ENCODE measurements at places on chromosomes 11 and 22.

DNA sequence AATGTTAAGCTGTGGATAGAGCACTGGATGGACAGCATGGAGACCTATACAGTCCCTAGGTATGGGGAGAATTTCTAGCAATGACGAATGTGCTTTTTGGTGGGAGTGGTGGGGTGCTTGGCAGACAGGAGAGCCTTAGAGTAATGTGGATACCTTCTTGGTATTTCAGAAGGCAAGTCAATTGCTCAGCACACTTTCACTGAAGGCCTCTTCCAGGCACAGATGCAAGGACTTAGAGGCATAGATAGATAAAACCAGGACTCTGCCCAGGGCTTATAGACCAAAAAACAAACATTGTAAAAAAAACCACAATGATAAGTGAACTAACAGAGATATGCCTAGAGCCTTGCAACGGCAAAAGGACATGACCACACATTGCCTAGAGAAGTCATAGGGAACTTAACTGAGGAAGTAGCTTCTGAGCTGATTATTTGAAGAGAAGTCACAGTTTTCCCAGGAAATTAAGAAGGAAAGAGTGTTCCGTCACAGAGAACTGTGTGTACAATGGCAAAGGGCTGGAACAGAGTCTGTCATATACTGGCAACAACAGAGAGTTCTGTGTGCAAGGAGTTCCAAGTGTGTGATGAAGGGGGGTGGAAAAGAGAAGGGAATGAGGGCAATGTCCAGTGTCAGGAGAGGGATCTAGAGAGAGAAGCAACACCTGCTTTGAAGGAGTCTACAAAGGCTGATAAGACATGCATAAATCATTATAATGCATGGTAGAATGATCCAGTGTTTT lies 65.9 kb upstream of the PICALM start:
- DNase-seq = no peak

DNA sequence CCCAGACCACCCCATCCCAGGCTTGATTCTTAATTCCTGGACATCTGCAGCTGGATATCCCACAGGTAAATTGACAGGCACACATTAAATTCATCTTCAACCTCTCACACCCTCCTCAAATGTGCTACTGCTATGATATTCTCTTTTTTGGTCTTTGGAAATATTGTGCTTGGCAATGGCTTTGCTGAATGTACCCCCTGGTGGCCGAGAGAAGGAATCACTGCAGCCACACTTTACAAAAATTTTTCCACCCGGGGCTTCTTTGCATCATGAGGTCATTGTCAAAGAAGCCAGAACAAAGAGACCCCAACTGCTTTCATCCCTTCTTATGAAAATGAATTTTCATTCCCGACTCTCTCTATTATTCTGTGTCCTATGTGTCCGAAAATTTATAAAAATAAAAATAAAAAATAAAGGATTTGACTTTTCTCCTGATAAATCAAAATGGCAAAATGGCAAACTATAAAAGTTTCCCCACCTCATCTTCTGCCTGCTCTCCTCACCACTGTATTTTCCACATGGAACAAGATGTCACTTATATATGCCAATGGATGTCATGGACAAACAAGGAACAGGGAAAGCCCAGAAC lies 15.0 kb upstream of the CYB5R2 start:
- no peak for DNase-seq

DNA sequence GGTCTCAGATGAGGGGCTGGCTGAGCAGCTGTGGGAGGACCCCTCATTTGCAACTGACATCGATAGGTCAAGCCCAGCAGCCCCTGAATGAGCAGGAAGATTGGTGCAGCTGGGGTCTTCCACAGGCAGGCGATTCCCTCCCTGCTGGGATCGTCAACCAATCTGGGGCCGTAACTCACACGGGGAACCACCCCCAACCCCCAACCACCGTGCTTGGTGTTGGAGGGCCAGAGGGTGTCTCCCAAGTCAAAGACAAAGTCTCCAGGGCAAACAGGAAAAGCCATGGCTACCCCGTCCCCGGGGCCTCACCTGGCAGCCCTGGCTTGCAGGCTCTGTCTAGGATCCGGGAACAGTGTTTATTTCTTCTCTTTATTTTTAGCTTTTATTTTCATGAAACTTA lies 26.9 kb upstream of the SCUBE1 start:
- no peak for DNase-seq

GRCh38 chr11:57224128-57224527 lies 12.9 kb downstream of the APLNR start:
- no peak for DNase-seq

DNA sequence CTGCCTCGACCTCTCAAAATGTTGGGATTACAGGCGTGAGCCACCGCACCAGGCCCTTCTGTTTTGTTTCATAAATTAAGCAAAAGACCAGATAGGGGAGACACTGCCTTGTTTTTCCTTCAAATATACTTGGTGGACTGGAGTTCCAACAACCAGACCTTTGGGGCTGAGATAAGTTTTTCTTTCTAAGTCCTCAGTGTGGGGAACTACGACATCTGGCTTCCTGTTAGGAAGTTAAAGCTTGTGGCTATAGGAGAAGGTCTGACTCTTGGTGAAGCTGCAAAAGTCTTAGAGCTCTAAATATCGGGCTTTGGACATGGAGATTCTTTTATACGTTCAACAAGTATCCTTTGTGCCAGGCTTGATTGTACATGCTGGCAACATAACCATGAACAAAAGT lies 64.1 kb upstream of the EED start:
- no peak for DNase-seq

DNA sequence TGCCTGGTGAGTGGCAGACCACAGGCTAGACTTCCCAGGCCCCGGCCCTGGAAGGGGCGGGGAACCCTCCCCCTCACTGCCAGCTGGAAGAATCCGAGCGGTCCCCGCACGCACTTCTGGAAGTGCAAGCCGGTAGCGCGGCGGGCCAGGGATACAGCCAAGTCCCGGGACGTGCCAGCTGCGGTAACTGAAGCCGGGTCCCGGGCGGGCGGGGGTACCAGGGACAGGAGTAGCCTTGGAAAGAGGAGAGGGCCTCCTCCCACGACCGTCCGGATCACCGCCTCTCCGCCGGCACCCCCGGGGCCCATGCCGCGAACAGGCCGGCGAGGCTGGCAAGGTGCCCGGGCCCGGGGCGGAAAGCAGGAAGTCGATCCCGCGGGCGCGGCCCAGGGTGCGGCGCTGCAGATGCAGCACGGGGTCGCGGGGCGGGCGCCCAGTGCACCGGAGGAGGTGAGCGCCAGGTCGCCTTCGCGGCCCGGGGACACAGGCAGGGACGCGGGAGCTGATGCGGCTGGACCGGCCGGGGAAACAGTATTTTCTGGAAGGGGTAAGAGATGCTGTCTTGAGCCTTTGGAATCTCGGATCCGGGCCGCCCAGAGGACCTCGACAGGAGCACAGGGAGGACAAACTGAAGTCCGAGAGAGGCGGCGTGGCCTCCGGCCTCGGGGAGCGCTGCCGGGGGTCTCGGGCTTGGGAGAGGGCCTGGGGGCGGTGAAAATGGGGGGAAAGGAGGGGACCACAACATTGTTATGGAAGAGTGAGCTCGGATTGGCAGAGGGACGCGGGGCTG lies 783 bp upstream of the SLC35C1 start:
- DNase-seq = peak; percentile 63

DNA sequence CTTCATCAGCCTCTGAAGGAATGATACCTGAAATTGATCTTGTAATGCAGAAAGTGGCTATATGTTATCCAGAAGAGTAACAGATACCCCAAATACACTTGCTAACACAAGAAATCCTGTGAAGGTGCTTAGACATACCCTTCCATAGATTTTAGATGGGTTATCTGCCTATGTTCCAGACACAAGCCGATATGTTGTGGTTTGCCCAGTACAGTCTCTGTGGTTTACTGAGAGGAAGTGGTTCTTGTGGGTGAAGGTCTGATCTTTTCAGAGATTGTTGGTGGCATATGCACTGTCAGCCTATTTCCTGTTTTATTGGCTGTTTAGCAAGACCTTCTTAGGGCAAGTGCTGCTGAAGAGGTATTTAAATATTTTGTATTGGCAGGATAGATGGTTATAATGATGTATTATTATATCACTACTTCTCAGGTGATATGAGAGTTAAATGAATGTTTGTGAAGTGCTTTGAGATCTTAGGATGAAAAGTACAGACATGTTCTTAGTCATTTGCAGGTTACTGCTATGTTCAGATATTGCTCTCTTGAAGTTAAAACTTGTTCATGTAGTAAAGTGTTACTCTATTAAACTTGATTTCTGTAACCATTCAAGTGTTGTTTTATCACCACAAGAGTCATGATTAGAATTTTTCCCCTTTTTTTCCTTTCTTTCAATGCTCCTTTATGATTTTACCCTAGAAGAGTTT lies 8.2 kb downstream of the ARHGEF12 start:
- peak; percentile 79 for DNase-seq

- DNase-seq = no peak
Observed at GRCh38 chr22:44402196-44403111, 89.7 kb upstream of the SHISAL1 start.

GRCh38 chr11:50298182-50298988 lies 265.7 kb downstream of the OR4C45 start:
- DNase-seq = no peak

DNA sequence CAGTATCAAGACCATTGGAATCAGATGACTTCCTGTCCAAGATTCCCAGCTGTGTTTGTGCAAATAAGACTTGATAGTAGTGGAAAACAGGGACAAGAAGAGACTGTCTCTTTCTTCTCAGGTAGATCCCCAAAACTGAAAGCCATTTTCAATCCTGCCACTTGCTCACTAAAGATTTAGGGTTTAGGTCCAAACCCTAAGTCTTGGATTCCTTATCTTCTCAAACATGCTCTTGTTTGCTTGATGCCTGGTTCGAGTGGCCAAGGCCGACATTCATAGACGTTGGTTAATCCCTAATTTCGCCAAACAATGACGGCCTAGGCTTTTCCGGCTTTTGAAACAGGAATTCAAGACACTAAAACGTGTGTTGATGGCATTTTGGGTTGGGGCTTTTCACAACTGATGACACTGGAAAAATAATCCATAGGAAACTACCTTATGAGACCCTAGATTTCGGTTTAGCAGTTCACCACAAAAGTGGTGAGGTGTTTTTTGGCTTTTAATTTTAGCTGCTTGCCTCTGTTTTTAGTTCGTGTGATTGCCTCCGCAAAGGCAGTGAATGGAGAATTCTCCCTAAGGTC lies 1.0 kb upstream of the GTPBP1 start:
- no peak for DNase-seq

- no peak for DNase-seq
Observed at GRCh38 chr11:131503017-131503416, 132.6 kb downstream of the NTM start.

DNA sequence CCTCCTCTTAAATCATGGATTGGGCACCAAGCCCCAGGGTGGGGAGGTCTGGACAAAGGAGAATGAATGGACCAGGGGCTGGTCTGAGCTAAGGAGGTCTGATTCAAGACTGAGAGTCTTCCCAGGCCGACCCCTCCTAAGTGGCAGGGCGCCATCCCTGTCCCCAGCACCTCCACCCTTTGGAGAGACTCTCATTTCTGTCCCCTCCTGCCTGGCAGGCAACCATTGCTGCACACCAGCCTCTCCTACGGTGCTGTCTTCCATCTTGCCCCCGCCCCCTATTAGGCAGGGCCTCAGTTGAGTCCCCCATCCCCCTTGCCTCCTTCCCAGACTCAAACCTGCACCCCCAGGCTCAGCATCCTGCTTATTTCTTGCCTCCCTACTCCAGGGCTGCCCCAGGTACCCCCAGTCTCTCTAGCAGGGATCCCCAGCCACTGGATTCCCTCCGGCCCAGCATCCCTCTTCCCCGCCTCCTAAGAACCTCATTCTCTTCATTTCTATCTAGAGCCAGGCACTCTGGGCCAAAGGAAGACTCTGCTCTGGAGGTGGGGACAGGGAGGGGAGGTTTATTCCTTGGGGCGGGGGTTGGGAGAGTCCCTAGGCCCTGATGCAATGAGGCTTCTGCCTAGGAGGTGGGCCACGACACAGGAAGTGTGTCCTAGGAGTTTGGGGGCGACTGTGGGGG lies 1.7 kb upstream of the RCOR2 start:
- no peak for DNase-seq

GRCh38 chr11:118095967-118096367 lies 9.2 kb upstream of the SMIM35 start:
- no peak for DNase-seq

- DNase-seq = no peak
Observed at GRCh38 chr22:47435204-47435487, 672.7 kb downstream of the TBC1D22A start.

DNA sequence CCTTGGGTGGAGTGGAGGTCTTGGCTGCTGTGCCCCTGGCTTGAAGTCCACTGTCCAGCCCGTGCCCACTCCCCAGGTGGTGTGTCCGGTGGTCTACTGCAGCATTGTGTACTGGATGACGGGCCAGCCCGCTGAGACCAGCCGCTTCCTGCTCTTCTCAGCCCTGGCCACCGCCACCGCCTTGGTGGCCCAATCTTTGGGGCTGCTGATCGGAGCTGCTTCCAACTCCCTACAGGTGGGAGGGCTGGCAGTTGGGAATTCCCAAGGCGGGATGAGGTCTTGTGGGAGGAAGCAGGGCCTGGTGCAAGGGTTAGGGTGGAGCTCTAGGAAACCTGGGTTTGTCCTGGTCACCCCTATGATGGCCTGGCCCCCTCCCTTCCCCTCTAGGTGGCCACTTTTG lies 8.4 kb upstream of the NLRX1 start:
- DNase-seq = no peak
